K562 (cell line): ENCODE measurements at places on chromosomes 5 and 9. TPM values are rescaled to one million over a fixed set of nuclear protein-coding genes. Genes with fewer than 3 reads are reported as not detected.

- H3K27me3 ChIP-seq: no peaks in the 10 kb centered on the region
- H3K27ac ChIP-seq: no peak overlapping the region
- DNase-seq: no peak
- no peaks in the 10 kb centered on the region for H3K36me3 ChIP-seq
Observed at GRCh38 chr5:52598968-52599367, 188.7 kb upstream of the ITGA1 start.

DNA sequence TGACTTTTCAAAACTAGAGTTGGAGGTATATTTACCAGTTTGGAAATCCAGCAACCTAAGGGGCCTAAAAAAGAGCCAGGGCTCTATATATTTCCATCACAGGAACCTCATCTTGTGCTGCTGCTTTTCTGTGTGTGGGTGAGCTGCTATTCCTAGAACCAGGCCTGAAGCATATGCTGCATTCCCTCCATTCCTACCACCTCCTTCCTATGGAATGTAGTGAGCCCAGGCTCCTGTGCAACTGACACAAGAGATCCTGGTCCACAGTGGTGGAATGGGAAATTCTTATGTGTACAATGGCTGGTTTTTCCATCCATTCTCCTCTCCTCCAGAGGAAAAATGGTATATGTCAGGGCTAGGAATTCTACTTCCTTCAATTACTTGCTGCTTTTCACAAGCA is 39.1 kb downstream of the SPEF2 start:
- no peaks in the 10 kb centered on the region for H3K36me3 ChIP-seq
- H3K4me1 ChIP-seq: no peaks in the 10 kb centered on the region
- no peak overlapping the region for H3K4me3 ChIP-seq
- no peak for DNase-seq

GRCh38 chr5:167813389-167813788 is 478.1 kb upstream of the WWC1 start:
- no peak overlapping the region for H3K27ac ChIP-seq
- H3K4me1 ChIP-seq: no peaks in the 10 kb centered on the region
- DNase-seq: no peak

DNA sequence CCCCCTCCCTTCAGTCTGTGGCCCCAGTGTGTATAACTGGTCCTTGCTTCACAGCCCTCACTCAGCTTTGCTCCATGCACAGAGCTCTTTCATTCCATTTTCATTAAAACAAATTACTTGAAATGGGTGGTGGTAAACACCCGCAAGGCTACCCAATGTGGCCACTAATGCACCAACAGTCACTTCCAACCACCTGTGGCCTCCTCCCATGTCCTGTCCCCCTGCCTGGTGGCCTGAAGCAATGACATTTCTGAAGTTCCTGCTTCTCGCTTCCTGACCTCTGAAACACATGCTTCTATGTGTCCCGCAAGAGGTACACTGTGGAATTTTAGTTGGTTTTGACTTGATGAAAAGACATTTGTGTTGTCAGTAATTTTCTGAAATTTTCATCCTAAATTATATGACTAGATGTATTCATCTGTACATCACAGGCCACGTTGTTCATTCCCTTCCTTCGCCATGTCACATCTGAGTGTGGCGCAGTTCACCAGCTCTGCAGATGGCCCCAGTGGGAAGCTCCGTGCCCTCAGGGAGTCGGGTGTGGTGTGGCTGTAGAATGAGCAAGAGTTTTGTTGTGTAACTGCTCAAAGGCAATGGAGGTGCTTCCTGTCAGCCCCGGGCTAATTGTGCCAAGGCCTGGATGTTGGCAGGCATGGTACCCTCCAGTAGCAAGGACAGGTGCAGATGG is 9.6 kb downstream of the ROPN1L start:
- DNase-seq: no peak
- no peaks in the 10 kb centered on the region for H3K36me3 ChIP-seq
- H3K27me3 ChIP-seq: peaks cover 15% of the 10 kb centered on the region; the same call in 2 of the 3 replicates
- no peak overlapping the region for H3K27ac ChIP-seq
- H3K4me3 ChIP-seq: no peak overlapping the region

DNA sequence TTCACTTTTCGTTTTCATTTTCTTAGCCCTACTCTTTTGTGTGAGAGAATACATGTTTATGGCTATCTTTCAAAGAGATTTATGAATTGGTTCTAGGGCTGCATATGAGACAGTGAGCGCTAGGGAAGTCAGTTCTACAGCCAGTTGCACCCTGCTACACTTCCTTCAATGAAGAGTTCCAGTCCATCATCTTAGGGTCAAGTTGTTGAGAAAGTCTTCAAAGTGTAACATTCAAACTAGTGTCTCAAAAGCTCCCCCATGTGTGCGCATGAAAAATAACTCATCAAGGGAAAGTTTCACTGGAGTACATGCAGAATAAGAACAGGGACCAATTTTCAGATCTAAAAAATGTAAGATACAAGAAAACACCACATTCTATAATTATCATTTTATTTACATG is 317.2 kb downstream of the DEPDC1B start:
- H3K36me3 ChIP-seq: no peaks in the 10 kb centered on the region
- DNase-seq: no peak
- H3K27me3 ChIP-seq: no peaks in the 10 kb centered on the region
- H3K27ac ChIP-seq: no peak overlapping the region
- no peak overlapping the region for H3K4me3 ChIP-seq
- no peaks in the 10 kb centered on the region for H3K4me1 ChIP-seq

GRCh38 chr5:82374637-82375036 is 96.5 kb upstream of the RPS23 start:
- H3K4me3 ChIP-seq: no peak overlapping the region
- H3K27ac ChIP-seq: no peak overlapping the region
- no peaks in the 10 kb centered on the region for H3K36me3 ChIP-seq
- H3K4me1 ChIP-seq: no peaks in the 10 kb centered on the region

GRCh38 chr9:77161191-77161590 is 16.1 kb upstream of the VPS13A start:
- no peak overlapping the region for H3K27ac ChIP-seq
- no peaks in the 10 kb centered on the region for H3K36me3 ChIP-seq
- no peak for DNase-seq
- H3K4me3 ChIP-seq: no peak overlapping the region
- no peaks in the 10 kb centered on the region; the same call in 1 of the 2 replicates for H3K4me1 ChIP-seq
- H3K27me3 ChIP-seq: no peaks in the 10 kb centered on the region; the same call in 2 of the 3 replicates

DNA sequence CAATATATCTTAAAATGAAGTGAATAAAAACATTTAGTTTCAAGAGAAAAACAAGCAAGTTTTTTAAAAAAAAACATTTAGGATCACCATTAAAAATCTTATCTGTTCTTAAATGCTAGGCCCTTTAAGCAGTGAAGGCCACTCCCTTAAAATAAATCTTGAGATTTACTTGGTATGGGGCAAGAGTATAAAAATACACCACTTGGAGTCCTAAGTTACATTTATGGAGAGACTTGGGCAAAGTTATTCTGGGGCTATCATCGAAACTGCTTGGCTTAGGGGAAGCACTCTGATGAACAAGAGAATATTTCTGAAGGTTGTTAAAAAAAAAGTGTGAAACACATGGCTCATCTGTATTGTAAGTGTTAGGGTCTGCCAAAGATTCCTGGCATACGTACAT is 97.4 kb downstream of the NR3C1 start:
- H3K4me3 ChIP-seq: no peak overlapping the region
- no peaks in the 10 kb centered on the region for H3K4me1 ChIP-seq
- no peaks in the 10 kb centered on the region for H3K27me3 ChIP-seq
- no peak overlapping the region for H3K27ac ChIP-seq
- no peak for DNase-seq

DNA sequence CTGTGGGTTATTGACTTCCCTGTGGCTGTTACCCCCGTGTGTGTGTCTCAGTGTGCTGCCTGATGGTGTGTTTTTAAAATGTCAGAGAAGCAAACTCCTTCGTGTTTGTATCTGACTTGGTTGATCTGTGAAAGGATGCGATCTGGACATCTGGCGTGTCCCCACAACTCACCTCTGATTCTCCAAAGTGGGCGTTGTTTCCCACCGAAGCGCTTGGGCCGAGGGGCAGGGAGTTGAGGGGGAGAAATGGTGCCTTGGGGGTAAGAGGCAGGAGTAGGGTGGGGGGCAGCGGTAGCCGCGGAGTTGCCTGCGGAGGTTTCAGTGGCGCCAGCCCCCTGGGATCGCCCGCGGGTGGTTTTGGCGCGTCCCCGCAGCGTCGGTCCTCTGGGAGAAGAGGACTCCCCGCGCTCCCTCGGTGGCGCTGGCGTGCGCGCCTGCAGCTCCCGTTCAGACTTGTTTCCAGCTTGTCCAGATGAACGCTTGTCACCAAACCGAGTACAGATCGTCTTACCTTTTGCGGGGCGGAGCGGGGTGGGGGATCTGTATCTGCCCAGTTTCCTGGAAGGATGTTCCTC is 1.1 kb downstream of the MAST4 start:
- H3K36me3 ChIP-seq: no peaks in the 10 kb centered on the region
- DNase-seq: peak; percentile 2
- no peaks in the 10 kb centered on the region; the same call in 2 of the 3 replicates for H3K4me1 ChIP-seq
- H3K4me3 ChIP-seq: no peak overlapping the region
- peaks cover 21% of the 10 kb centered on the region for H3K27me3 ChIP-seq

DNA sequence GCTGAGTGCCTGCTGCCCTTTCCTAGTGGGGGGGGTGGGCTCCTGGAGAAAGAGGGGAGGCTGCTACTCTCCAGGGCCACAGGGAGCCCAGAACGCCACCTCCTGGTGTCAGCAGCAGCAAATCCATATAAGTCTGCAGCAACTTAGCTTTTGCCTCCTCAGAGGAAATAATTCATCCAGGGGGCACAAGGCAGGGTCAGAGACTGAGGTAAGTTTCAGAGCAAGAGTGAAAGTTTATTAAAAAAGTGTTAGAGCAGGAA is 4.0 kb upstream of the CLPTM1L start:
- no peak overlapping the region for H3K27ac ChIP-seq
- peaks cover 30% of the 10 kb centered on the region for H3K4me1 ChIP-seq
- peaks cover 13% of the 10 kb centered on the region; the same call in 2 of the 3 replicates for H3K27me3 ChIP-seq
- H3K36me3 ChIP-seq: peaks cover 4% of the 10 kb centered on the region; the same call in 1 of the 3 replicates
- no peak overlapping the region for H3K4me3 ChIP-seq

- no peak for DNase-seq
- H3K27ac ChIP-seq: no peak overlapping the region
- no peaks in the 10 kb centered on the region for H3K36me3 ChIP-seq
Observed at GRCh38 chr9:81390792-81391456, 298.4 kb downstream of the TLE1 start.

Gene ANKRD18B
- polyA plus RNA-seq: 0.77 and 1.1 TPM in 2 replicates

Gene SPINK5
- polyA plus RNA-seq: 0.11 and 0.26 TPM in 2 replicates

Gene NPM1
- polyA plus RNA-seq: 2,789 and 6,654 TPM in 2 replicates

Gene PIP5KL1
- 4.3 and 4.8 TPM in 2 replicates for polyA plus RNA-seq

Gene BAAT
- polyA plus RNA-seq: 0.28 and 0.88 TPM in 2 replicates

Gene WDR31
- polyA plus RNA-seq: 0.66 and 1.5 TPM in 2 replicates
